A172 (cell line): ENCODE measurements at places on chromosomes 12 and 14. TPM values are rescaled to one million over a fixed set of nuclear protein-coding genes. Genes with fewer than 3 reads are reported as not detected.

The PSMB11 gene
- total RNA-seq: not detected in 2 replicates

The TAS2R7 gene
- total RNA-seq: not detected in 2 replicates

The KCNC2 gene
- total RNA-seq: not detected in 2 replicates

The SPIC gene
- total RNA-seq: not detected in 2 replicates

The HEBP1 gene
- total RNA-seq: 4.3 and 7.1 TPM in 2 replicates

The TSPAN9 gene
- total RNA-seq: 7.0 and 10.3 TPM in 2 replicates

The LHX5 gene
- total RNA-seq: not detected in 2 replicates

The KRT6C gene
- not detected in 2 replicates for total RNA-seq
